K562 (cell line): ENCODE measurements at places on chromosomes 2 and 18.

DNA sequence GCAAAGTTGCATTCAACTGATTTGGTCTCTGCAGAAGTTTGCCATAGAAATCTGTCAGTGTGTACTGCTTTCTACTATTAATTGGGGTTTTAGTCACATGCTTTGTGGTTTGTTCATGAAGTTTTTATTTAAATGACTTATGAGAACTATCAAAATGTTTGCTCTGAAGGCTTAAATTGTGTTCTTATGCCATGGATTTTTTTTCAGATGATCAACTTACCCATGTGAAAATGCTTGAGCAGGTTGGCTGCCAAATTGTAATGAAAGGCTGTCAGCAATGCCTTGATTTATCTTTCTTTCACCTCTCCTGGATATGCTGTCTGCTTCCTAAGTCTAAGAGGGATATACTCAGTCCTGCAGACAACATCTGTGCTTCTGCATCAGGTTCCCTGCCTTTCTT lies 50.7 kb downstream of the FMNL2 start:
- DNase-seq, result no peak

- no peak for DNase-seq
Measured at GRCh38 chr18:79614211-79614955, 65.2 kb upstream of the CTDP1 start.

DNA sequence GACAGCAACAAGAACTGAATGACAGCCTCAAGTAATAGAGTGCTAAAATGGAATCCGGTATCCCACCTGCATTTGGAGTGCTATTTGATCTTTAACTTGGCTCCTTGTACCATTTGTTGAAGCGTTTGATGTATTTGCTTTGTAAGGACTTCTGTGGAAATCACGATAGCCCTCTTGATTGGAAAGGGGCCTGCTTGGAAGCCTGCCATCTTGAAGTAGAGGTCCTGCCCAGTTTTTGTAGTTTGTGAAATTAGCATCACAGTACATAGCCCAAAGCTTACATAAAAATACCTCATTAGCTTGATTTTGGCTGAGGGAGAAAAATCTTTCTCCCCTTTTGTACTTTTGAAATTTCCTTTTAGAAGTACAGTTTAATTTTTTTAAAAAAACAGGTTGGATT lies 2.7 kb downstream of the CDCA7 start:
- DNase-seq, result no peak

- no peak for DNase-seq
Measured at GRCh38 chr2:153870308-153870707, 1.4 kb upstream of the GALNT13 start.

DNA sequence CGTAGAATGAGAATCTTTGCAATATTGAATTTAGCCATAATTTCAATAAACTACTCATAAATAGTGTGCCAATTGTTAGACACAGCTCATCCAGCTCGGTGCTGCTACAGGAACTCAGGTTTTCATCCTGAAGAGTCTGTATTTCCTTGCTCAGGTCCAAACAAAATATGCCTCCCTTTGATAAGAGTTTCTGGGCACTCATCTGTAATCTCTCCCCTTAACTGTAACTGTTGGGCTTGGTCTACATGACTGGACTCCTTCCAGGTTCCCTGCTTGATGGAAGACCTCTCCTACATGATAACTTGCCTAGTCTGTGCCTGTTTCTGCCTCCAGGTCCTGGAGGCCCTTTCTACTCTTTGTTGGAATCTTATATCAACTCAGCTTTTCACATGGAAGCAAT lies 57.9 kb downstream of the GCA start:
- no peak for DNase-seq

DNA sequence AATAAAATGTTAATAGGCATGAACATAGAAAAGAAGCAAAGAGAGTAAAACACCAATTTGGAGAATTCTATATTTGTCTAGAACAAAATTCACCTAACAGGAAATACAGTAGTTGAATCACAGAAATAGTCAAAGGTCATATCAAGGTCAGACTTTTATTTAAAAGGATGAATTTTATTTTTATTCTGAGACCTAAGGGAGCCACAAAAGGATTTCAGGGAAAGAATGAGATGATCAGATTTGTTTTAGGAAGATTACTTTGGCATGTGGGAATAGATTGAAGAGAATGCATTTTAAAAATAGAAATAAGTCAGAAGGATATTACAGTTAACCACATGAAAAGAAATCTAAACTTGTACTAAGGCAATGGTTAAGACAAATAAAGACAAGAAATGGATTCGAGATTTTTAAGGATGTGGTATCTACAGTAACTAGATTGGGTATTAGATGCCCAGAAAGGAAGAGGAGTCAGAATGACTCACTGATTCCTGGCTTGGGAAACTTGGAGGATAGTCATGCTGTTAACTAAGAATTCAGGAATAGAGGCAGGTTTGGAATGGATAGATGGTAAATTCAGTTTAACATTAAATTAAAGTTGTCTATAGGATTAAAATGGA lies 56.0 kb downstream of the METTL4 start:
- no peak for DNase-seq

GRCh38 chr2:43375746-43376522 lies 149.5 kb upstream of the ZFP36L2 start:
- no peak for DNase-seq

GRCh38 chr18:46728219-46728930 lies 28.5 kb downstream of the ST8SIA5 start:
- no peak for DNase-seq

DNA sequence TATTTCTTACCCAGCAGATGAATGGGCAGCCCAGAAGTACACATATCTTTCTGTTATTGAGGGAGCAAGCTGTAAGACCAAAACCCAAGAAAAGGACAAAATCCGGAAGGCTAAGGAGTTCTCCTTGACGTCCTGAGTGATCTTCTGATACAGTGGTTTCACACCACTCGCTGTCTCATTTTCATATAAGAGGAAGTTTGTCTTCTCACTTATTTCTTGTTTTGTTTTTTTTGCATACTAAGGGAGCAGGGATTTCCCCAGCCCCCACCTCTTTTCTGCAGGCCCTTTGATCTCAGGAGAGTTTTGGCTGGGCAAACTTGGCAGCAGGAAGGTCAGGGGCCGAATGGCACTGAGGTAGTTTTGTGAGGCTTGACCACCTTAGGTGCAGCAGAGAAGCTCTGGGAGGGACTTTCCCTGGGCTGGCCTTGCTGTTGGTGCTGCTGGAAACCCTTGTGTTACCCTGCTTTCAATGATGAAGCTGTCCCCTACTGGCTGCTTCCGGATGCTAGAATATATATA lies 13.3 kb downstream of the CHRNA1 start:
- DNase-seq, result no peak
